ENCODE measurements at places on chromosomes 1 and 21.
A peak's percentile ranks its signal among the peaks of the same experiment; 100 is the strongest.

- DNase-seq = no peak
Observed at GRCh38 chr1:205013683-205014367, 29.2 kb upstream of the CNTN2 start.

GRCh38 chr1:248015803-248016202, 2.3 kb downstream of the OR2L5 start:
- no peak for DNase-seq

- peak; percentile 20 for DNase-seq
Observed at GRCh38 chr1:23751050-23751814, 8.0 kb downstream of the ELOA start.

DNA sequence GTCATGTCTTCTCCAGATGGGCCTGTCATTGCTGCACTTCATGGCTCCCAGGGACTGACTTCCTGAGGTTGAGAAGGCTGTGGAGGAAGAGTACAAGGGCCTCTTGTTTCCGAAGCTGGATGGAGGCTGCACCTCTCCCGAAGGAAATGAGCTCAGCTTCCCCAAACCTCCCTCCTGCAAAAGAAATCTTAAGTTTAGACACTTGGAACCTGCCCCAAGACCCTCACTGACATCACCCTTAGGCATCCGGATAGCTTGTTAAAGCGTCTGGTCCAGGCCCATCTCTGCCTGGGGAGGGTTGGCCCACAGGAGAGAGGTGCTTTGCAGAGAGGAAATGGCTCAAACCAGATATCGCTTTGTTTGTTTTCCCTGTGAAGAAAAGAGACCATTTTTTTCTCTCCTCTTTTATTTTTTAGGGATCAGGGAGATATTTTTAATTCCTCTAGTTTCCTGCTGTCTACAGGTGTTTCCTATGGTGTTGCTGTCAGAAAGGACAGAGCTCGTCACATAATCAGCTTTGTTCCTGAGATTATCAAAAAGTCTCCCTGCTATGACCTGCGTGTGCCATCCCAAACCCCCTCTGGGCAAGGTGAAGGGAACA, 25.0 kb downstream of the RCSD1 start:
- no peak for DNase-seq

GRCh38 chr1:171868217-171868803, 27.0 kb downstream of the DNM3 start:
- DNase-seq = no peak

GRCh38 chr1:168509875-168510791, 33.7 kb downstream of the XCL2 start:
- no peak for DNase-seq

DNA sequence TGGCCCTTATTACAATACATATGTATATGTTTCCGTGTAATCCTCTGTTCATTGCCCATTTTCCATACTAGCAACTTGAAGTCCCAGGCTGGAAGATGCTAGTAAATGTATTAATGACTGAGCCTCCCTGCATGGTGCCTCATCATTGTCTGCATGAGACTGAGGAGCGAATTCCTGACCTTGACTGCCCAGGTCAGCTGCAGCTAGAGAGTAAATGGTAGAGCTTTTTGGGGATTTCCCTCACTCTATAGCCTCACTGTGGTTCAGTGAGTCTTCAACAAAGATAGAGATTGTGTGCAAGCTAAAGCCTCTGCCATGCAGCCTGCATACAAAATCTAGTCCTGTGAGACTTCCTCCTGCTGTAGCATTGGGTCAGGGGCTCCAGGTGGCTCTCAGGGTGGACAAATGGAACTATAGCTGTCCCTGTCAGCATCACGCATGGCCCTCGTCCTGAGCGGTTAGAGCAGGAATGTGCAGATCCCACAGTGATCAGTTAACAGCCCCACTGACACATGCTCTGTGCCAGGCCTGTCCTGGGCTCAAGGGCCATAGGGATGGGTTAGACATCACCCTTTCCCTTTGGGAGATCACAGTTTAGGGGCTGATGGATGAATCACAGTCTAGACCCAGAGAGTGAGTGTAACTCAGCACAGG, 741.7 kb downstream of the MATN1 start:
- no peak for DNase-seq

DNA sequence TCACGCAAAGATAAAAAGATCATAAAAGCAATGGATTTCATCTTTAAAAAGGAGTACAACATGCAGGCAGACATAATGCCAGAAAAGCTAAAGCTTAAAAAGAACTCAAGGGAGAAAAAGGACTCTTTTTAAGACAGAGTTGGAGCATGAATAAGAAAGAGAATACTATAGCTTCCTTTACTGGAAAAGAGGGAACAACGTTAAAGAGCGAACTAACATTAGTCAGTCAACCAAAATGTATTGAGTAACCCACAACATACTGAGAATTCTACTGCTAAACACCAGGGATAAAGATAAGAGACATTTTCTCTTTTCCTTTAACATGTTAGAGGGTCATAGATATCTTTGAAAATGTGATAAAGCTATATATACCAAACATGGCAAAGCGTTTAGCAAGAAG, 182.0 kb downstream of the DUSP10 start:
- DNase-seq = no peak

DNA sequence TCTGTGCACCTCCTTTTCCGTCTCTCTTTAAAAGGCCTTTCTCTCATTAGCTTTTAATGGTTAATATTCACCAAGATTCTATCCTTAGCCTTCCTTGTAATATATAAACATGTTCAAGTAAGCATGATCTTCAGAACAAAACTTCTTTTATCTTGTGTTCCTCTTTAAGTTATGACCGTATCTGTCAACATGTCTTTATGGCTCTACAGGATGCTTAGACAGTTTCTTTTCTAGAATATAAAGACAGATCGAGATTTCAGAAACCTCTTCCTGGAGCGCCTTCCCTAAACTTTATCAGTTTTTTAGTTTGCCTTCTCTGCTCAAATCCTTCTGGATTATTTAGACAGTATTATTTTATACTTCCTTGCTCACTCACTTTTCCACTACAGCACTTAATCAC, 7.2 kb downstream of the RO60 start:
- no peak for DNase-seq

GRCh38 chr1:223242382-223242955, 99.4 kb upstream of the TLR5 start:
- DNase-seq = no peak

- peak; percentile 28 for DNase-seq
Observed at GRCh38 chr1:156104065-156104810, 10.3 kb upstream of the LMNA start.

DNA sequence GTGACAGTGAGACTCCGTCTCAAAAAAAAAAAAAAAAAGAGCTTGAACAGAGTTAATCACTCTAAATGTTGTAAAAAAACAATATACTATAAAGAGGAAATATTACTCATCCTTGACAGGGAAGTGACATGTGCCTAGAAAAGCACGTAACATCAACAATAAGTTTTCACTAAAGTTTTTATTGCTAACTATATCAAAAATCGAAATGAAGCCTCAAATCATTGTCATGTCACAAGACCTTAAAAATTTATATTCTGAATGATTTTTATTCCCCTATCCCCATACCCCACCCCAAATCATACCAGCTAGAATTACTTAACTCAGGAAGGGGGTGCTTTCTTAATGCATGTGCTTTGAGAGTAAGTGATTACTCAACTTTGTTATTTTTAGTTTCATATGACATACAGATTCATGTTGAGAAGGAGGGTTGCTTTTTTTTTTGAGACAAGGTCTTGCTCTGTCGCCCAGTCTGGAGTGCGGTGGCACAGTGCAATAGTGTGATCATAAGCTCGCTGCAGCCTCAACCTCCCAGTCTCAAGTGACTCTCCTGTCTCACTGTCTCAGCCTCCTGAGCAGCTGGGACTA, 53.6 kb upstream of the MUTYH start:
- DNase-seq = no peak

DNA sequence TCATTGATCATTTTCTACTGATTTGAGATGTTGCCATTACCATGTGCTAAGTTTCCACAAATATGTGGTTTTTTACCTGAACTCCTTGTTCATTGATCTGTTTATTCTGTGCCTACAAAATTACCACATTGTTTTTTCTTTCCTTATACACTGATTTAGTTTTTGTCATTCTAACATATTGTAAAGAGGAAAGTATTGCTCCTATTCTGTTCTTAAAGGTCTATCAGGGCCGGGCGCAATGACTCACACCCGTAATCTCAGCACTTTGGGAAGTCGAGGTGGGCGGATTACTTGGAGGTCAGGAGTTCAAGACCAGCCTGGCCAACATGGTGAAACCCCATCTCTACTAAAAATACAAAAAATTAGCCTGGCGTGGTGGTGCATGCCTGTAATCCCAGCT, 75.1 kb downstream of the CAMTA1 start:
- no peak for DNase-seq

DNA sequence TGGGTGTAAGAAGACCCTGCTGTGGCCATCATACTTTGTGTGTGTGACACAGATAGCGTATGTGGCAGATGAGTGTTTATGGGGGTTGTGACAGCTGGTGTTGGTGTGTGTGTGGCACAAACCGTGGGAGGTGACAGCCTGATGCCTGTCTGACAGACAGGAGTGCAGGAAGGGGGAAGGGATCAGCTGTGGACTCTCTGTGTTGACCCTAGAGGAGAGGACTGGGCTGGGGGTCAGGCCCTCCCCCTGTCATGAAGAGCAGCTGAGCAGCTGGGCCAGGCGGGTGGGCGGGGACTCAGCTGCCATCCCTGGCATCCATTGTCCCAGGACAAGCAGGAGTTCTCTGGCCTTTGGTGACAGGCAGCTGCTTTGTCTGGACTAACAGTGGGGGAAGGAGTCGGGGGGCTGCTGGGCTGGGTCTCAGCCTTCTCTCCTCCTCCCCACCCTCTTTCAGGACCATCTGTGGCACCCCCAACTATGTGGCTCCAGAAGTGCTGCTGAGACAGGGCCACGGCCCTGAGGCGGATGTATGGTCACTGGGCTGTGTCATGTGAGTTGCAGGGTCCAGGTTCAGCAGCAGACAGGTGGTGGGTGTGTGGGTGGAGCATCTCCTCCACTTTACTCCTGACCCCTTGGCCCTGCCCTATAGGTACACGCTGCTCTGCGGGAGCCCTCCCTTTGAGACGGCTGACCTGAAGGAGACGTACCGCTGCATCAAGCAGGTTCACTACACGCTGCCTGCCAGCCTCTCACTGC, 2.3 kb downstream of the PLK3 start:
- no peak for DNase-seq

GRCh38 chr1:230216896-230217295, 149.9 kb downstream of the GALNT2 start:
- no peak for DNase-seq

All from NCI-H146 (cell line).